SJCRH30 (cell line): ENCODE measurements at places on chromosomes 16 and 17. TPM values are rescaled to one million over a fixed set of nuclear protein-coding genes. Genes with fewer than 3 reads are reported as not detected.

Gene KRT222
- total RNA-seq: not detected in 2 replicates

Gene ST6GALNAC2
- 0.20 TPM in 1 of 2 replicates, not detected in the other for total RNA-seq

Gene ZNF469
- total RNA-seq: not detected in 2 replicates

Gene DPEP3
- total RNA-seq: not detected in 2 replicates

Gene CRHR1
- not detected in 2 replicates for total RNA-seq

Gene CDH15
- total RNA-seq: 162 and 186 TPM in 2 replicates

Gene PITPNM3
- total RNA-seq: 39.2 and 39.7 TPM in 2 replicates
